AG08396 (cell line): ENCODE measurements at places on chromosomes 1 and 21.

- DNase-seq = peak; percentile 28
These were observed 4.5 kb downstream of the MROH7 start for GRCh38 chr1:54645806-54646676.

GRCh38 chr1:109434484-109434883 is 8.2 kb upstream of the PSMA5 start:
- no peak for DNase-seq

DNA sequence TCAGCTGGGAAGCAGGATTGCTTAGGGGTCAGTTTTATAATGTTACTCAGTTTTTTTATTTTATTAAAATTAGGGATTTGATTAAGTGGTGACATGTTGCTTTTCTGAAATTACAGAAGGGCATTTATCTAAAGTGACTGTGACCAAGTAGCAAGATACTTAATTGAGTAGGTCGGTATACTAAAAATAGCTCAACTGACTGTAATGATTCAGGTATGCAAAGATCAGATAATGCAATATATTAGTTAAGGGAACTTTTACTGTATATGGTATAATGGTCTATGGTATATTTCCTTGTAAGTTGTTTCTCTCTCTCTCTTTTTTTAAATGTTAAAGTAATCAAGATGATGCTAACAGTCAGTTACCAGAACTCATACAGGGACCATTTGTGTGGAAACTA is 26.2 kb downstream of the RLF start:
- DNase-seq = no peak

- DNase-seq = no peak
These were observed 79.2 kb downstream of the TYW3 start for GRCh38 chr1:74812180-74812541.

DNA sequence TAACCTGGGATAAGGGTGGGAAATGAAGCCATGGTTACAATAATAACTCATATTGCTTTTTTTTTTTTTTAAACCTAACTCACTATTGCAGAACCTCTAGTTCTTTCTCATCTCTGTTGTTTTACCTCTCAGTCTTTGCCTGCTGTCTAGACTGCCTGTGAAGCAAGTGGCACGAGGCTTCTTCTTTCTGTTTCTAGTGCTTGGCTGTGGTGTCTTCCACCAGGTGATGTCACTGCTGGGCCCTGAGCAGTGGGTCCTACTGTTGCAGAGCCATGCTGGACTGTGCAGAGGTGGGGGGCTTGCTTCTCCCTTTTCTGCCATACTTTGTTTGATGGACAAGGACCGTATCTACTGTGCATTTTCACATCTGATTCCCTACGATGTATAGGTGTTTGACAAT is 51.7 kb downstream of the ZNF326 start:
- no peak for DNase-seq

DNA sequence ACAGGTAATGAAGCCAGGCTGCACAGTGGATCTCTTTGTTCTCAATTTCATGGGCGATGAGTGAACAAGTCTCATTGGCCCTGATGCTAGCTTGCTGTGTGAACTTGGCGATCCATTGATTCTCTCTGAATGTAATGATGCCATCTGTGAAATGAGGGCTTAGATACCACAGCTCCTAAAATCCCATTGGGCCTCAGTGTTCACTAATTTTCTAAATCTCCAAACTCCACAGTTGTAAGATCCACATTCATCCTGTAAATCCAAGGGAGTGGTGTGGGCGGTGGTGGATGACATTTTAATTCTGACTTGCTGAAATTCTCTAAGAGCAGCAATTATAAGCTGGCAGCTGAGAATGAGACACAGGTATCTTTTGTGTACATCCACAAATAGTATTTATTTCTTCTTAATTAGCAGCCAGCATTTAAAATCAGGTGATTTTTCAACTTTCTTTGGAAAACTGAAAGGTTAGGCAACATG is 9.6 kb upstream of the ACTL8 start:
- DNase-seq = no peak

- DNase-seq = no peak
These were observed 520.2 kb downstream of the PTPRU start for GRCh38 chr1:29756498-29756897.

GRCh38 chr1:2982615-2983318 is 38.5 kb upstream of the ACTRT2 start:
- DNase-seq = no peak
